ENCODE measurements at places on chromosomes 1 and 21. TPM values are rescaled to one million over a fixed set of nuclear protein-coding genes. Genes with fewer than 3 reads are reported as not detected.

- DNase-seq = peak; percentile 93
These were observed at the start of gene SUMO3 for GRCh38 chr21:44817914-44818639. TSS of gene SUMO3 (minus strand) at chr21:44818062. CDS start at chr21:44817968, 94 bp downstream.

DNA sequence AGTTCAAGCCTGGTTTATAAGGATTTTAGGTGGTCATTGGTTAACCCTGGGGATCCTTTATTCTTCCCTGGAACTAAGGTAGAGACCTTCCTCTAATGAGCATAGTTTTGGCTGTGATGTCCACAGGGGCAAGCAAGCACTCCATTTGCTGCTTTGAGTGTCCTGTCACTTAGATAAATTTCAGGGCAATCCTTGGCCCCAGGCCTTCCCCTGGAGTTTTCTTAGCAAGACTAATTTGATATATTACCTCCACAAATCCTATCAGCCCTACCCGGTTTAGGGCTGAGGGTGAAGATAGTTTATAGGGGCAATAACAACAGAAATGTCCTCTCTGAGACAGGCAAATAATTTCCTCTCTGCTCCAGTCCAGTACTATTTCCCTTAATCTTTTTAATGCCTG is 166.6 kb downstream of the CYYR1 start:
- DNase-seq = no peak

- no peak for DNase-seq
These were observed 4.5 kb upstream of the DDR2 start for GRCh38 chr1:162627662-162628296.

DNA sequence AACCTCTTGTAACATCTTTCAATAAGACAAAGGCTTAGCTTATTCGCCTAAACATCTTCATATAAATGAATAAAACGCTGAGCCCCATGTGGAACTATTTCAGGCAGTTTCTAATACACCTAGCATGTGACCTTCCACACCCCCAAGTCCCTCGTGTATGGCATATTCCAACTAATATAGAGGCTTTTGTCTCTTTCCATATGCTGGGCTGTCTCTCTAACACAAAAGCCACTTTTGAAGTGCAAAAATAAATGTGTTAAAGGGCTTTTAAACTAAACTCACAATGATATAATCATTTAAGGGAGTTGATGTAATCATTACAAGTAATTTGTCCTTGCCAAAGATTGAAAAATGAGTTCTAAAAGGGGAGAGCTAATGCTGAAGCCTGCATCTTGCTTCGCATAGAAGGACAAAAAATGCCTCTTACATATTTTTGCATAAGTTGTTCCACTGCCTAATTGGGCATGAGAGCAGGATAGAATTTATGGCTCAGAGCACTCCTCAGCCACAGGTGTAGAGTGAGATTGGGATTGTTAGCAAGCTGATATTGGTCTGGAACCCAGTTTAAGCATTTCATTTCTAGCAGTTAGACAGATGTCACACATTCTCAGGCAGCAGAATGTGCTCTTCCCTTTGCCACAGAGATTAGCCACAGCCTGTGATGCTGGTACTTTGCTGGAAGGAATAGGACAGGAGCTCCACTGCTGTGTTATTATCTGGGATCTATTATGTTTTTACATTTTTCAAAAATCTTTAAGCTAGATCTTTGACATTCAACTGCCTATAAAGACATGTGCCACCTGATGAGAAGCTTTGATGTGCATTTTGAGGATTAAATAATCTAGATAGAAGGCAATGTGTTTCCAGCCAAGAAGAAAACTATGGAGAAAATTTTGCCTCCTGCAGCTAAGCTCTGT is 1044.4 kb downstream of the ADGRL2 start:
- no peak for DNase-seq

DNA sequence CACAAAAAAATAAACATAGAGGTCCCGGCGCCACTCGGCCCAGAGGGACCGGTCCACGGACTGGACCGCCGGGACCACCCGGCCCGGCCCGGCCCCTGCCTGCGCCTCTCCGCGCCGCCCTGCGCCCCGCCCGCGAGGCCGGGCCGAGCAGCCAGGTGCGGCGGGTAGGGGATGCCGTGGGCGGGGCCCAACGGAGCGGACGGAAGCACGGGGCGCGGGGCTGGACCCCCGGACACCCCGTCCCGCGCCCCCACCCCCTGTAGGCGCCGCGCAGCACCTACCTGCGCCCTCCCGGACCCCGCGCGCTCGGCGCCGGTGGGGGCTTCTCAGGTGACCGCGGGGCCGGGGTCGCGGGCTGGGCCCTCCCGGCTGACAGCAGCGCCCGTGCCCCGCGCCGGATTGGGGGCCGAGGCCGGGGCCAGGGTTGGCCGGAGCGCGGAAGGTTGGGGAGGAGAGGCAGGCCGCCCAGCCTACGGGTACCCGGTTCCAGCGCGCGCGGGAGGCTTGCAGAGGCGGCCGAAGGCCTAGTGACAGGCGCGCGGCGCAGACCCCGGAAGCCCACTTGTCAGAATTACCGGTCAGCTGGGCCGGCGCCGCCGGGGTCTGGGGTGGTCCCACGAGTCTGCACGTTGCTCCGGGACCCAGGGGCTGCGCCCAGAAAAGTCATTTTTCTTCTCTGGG is 351.9 kb upstream of the CAMK1G start:
- peak; percentile 74 for DNase-seq

DNA sequence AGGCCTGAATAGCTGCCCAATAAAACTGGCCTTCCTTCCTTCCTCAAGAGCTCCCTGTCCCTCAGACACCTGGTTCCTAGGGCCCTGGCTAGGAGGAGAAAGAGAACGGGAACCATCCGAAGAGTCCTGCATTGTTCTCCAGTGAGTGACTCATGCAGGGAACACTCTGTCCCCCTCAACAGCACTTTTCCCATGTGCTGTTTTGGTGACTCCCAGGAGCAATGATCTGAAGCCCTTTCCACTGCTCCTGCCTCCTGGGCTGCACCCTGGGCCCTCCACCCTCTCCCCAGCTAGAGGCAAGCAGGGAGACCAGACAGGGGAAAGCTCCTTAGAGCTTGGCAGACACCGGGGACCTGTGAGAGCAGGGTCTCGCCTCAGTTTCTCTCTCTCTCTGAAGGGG is 18.9 kb downstream of the TNNT2 start:
- peak; percentile 38 for DNase-seq

DNA sequence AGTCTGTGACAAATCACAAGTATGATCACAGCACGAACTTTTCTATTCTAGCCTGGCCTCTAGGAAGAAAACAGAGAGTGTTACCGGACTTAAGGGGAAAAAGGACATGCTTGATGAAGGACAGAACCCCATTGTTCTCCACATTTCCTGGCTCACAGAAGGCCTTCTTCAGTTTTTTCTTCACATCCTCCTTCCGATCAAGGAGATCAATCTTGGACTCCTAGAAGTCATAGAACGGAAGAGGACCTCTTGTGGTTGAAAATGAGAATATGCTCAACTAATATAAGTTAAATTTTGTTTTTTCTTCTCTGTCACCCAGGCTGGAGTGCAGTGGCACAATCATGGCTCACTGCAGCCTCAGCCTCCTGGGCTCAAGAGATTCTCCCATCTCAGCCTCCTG is 30.3 kb downstream of the YARS1 start:
- no peak for DNase-seq

DNA sequence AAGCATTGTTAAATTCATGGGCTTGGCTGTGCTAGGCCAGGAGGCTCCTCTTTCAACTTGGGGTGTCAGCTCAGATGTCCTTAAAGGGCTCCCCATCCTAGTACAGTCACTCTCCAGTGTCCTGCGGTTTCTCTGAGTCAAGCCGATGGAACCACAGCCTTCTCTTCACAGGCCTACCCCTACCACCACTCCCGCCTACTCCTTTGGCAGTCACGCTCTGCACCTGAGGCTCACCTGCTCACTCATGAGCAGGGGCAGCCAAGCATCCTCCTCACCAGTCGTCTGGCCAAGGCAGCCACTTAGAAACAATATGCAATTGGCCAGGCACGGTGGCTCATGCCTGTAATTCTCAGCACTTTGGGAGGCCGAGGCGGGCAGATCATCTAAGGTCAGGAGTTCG is 3.6 kb downstream of the ACOT7 start:
- DNase-seq = no peak

- peak; percentile 87 for DNase-seq
These were observed 60.3 kb downstream of the STUM start for GRCh38 chr1:226608699-226609505.

- DNase-seq = peak; percentile 96
These were observed at the start of gene CAMSAP2 for GRCh38 chr1:200738327-200738948. TSS of gene CAMSAP2 (plus strand) at chr1:200738893. CDS start at chr1:200739828, 935 bp downstream.

DNA sequence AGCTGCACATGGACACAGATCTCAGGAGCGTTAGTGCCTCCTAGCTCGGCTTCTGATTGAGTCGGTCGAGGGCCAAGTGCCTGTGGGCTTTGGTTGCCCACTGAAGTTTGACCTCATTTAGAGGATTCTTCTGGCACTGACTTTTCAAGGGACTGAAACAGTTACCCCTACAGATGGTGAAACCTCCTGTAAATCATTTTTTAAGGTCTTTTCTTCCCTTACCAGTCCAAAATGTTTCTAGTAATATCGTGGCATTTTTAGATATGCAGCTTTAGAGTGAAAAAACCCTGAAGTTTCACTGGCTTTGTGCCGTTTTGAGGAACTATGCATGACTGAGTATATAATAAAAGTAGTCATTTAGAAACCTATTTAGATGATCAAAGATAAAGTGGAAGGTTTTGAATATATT is 34.7 kb upstream of the L1TD1 start:
- DNase-seq = no peak

DNA sequence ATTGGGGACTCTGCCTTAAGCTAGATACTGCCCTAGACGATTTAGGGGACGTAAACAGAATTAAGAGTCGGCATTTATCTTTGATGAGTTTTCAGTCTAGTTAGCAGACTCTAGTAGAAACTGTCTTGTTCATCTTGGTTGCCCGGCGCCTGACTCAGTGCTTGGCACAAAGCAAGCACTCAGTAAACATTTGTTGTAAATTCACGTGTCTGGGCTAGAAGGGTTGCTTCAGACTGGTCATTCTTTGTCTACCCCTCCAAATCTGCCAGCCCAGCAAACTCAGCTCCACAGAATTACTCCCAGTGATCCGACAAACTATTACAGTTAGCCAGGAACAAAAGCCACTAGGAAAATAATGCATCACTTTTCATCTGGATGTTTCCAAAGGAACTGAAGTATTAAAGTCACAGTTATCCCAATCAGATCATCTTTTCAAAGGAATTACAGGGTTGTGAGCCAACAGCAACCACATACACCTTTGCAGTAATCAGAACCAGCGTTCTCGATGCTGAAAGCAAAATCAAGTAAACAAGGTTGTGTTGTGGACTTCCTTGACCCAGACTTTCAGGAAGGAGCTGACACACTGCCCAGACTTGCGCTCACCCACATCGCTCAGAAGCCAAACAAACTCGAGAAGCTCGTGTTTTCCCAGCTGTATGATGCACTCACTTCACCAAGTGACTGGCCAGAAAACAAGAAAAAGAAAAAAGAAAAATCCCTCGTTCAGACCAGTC is 66.5 kb upstream of the GADD45A start:
- peak; percentile 83 for DNase-seq

- DNase-seq = no peak
These were observed 56.6 kb upstream of the PPP2R5A start for GRCh38 chr1:212228591-212229119.

DNA sequence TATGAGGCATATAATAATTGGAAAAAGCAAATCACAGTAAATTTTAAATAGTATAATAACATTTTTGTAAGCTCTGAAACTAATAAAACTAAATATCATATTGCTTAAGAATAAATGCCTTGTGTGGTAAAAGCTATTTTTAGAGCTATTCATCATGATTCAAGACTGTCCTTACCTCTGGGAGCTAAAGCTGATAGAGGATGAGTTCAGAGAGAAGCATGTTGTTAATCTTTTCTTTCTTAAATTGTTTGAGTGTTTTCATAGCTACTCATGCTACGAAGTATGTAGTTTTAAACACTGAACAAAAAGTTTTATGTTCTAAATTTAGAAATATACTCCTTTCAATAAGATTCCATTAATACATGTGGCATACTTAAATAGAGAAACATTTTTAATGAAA is 30.5 kb downstream of the IFI16 start:
- DNase-seq = no peak

GRCh38 chr1:8670371-8670818 is 147.0 kb downstream of the RERE start:
- no peak for DNase-seq

DNA sequence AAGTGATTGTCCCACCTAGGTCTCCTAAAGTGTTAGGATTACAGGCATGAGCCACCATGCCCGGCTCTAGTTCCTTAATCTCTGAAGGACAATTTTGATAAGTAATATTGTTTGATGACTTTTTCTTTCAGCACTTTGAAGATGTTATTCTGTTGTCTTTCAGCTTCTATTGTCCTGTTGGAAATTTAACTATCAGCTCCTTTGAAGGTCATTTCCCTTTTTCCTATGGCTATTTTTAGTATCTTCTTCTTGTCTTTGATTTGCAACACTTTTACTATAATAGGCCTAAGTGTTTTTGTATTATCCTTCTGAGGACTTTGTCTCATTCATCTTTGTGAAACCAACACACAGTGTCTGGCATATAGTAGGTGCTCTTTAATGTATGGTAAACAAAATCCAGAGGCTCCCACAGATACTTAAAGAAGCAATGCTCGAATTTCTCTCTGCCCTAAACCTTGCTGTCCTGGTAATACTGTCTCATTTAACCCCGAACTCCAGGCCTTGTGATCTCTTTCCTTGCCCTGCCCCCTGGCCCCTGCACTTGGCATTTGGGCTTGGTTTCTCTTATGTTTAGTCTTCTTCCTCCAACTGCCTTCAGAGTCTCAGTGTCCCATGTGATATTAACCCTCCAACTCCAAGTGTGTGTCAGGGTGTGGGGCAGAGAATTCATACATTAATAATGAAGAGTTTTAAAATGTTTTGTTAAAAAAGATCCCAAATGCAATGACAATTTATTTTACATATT is 19.0 kb upstream of the AGO1 start:
- no peak for DNase-seq

DNA sequence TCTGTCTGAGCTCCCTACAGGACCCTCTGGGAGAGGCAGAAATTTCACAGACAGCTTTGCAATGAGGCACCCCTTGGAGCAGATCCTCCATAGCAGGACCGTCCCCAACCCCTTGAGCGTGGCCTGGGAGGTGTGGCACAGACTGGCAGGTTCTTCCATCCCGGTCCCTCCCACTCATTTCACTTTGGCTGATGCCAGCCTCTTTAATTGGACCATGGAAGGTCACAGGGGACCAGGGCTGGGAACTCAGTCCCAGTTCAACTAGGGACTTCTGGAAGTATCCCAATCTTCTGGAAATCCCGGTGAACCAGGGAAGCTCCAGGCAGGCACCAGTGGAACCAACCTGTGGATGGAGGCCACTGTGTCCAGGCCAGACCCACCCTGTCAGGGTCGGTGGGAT is 83.7 kb downstream of the SPSB1 start:
- DNase-seq = no peak

DNA sequence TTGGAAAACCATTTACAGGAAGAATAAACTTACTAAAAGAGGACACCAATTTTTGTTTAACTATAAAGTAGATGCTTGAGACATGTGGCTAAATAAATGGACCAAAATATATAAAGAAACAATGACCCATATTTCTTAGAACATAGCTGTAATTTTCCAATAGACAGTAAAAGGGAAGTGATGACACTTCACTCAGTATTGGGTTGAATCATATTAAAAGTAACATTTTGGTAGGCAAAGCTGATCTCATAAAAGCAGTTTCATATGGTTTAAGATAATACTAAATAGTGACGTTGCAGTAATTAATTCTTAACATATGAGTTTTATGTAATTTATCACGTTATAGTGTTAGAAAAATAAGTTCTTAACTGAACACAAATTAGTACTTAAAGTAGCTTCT is 308.9 kb upstream of the RUNX1 start:
- no peak for DNase-seq

GRCh38 chr1:108050911-108051629 is 86.1 kb upstream of the VAV3 start:
- DNase-seq = no peak

NGF gene
- 17.2 TPM for total RNA-seq

S100A9 gene
- total RNA-seq = 276 TPM

KCNT2 gene
- 13.8 TPM for total RNA-seq

RIMS3 gene
- total RNA-seq = 18.3 TPM

LRRN2 gene
- total RNA-seq = 6.8 TPM

C1QTNF12 gene
- 3.9 TPM for total RNA-seq
